ENCODE measurements at places on chromosomes 11 and 22.

- DNase-seq: no peak
These were observed 7.6 kb upstream of the ZNF74 start for GRCh38 chr22:20386336-20386735.

GRCh38 chr11:95228081-95228749 is 2.8 kb downstream of the SESN3 start:
- no peak for DNase-seq

DNA sequence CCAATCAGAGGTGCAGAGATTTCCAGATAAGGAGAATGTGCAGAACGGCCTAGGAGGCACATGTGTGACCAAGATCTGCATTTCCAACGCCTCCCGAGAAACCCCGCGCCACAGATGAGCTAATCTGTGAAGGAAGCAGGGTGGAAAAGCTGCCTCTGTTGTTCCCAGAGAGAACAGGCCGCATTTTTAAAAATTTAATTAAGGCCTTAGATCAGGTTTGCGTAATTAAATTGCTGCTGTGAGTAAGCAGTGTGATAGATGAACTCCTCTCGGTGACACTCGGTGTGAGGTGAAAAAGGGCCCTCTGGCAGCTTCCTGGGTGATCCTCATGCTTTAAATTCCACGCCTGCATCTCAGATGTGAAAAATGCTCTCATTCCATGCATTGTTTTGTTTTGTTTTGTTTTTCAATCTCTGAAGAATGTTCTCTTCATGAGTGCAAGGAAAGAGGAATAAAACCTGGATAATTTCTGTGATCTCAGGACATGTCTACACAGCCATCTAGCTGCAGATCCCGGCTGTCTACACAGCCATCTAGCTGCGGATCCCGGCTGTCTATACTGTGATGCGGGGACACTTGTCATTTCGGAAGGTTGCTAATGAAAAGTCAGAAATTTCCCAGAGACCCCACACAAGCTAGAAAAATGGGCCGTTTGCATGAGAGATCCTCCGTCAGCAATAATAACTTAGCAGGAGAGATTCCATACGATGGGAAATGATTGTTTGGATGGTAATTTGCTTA is 1398.9 kb downstream of the BRD1 start:
- no peak for DNase-seq

GRCh38 chr22:48152916-48153315 is 1390.5 kb downstream of the TBC1D22A start:
- no peak for DNase-seq

DNA sequence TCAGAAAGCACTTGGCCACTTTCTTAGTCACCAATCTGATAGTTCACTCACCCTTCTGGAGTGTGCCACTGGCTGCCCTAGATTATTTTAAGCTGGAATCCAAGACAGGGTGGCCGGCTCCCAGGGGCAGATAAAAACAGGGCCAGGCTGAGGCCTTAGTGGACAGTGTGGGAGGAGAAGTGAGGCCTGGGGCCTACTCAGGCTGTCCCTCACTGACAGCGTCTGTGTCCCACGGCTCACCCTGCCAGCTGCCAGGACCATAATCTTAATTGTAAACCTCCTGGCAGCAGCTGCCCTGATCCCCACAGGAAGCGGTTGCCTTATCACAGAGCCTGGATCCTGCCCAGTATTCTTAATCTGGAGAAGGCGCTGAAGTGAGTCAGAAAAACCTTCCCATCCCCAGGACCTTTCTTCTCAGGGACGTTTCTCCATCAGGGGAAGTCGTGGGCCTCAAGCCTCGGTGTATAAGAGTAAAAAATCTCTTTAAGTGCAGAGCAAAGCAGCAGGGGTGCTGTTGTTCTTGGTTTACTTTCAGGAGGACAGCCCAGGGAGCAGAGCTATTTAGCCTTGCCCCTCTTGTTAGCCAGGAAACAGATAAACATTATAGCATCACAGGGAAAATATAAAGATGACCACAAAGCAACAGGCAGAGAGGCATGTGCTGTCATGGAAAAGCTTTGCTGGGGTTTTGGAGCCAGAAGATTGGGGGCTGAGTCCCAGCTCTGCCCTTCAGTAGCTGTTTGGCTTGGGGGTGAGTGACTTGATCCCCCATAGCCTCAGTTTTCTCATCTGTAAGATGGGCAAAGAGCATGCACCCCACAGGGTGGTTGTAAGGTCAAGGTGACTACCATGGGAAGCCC is 39.6 kb downstream of the TSPAN18 start:
- DNase-seq: no peak

GRCh38 chr11:47177846-47178245 is 1.2 kb upstream of the ARFGAP2 start:
- no peak for DNase-seq

DNA sequence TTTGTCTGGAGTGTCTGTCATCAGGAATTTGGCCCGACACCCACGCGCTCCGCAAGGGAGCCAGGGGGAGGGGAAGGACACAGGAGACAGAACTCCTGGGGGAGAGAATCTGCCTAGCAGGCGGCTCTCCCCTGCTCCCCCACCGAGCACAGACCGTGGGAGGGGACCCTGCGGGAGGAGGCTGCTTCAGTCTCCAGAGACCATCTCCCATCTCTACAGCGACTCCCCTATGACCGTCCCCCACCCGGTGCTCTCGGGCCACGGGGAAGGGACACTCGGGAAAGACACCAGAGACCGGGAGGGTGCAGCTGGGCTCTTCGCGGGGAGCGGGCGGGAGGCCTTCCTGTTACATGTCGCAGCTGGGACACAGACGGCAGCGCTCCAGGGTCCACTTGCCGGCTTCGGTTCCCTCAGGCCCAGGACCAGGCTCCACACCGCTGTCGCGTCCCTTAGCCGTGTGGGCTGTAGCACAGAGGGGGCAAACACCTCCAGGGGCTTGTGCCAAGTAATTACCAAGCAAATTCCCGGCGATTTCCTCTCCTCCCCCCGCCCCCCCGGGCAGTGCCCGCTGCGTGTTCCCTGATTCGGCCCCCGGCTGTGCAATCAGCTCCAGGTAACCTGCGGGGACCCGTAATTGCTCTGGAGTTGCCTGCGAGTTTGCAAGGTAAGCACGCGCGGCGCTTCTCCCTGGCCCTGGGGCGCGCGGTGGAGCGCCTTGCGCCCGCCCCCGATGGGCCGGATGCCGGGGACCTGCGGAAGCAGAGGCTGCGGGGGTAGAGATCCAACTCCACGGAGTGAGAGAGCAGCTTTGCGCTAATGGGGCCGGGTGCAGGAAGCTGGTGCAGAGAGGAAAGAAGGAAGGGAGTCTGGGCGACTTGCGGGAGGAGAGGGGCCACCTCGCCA is 155.1 kb upstream of the CADM1 start:
- DNase-seq: peak; percentile 53

DNA sequence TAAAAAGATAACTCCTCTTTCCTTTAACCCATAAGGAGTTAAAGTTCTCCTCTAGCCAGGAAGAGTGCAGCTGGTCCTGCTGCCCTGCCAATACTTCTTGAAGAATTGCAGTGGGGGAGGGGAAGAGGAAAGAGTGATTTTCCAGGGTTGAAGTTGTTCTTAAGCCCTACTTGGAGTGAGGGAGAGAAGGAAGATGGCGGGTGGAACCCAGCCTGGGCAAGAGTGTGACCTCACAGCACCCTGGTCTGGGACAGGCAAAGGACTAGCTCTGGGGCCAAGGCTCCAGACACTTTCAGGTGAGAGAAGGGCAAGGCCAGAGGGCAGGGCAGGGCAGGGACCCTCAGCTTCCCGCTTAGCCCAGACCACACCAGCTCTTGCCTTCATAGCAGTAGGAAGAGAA is 6.6 kb downstream of the TNKS1BP1 start:
- DNase-seq: no peak

GRCh38 chr11:119583585-119583984 is 145.4 kb downstream of the NECTIN1 start:
- no peak for DNase-seq

GRCh38 chr11:86800076-86800959 is at the start of gene PRSS23:
PRSS23 (plus strand) TSS chr11:86800542; CDS start chr11:86807644, 7,102 bp downstream.
- DNase-seq: peak; percentile 29

- DNase-seq: no peak
These were observed 14.0 kb downstream of the RPUSD4 start for GRCh38 chr11:126197277-126197939.

GRCh38 chr11:102109896-102110760 is at the start of gene YAP1:
YAP1 (plus strand) TSS chr11:102110447; CDS start chr11:102110849, 402 bp downstream.
- peak; percentile 71 for DNase-seq

- no peak for DNase-seq
These were observed 286.7 kb downstream of the MN1 start for GRCh38 chr22:27514601-27515523.

DNA sequence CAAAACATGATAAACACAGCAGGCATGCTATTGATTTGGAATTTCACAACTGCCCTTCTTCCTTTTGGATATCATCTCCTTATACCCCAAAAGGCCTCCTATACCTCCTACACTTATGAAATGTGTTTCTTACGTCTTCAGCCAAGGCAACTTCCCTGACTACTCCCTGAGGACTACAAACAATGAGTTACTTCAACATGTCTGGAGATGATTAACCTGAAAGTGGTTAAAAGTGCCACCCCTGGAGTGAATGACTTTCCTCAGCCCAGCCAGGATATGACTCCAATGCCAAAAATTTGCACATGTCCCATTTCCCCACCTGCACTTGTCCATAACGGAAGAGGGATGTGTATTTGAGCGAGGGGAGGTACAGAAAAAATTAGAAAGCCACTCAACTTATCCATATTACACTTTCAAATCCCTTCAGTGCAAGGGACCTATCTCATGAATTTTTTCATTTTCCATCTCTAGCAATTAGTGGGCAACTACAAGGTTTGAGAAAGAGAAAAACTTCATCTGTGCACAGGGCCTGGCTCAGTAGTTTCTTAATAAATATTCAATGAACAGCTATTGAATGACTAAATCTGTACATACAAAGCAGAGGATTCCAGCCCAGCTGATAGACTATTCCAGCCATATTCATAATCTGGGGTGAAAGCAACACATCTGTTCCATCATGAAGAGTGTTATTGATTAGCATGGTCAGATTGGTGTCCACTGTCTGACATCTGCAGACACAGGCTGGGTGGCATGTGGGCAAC is 36.8 kb downstream of the KIRREL3 start:
- DNase-seq: no peak

DNA sequence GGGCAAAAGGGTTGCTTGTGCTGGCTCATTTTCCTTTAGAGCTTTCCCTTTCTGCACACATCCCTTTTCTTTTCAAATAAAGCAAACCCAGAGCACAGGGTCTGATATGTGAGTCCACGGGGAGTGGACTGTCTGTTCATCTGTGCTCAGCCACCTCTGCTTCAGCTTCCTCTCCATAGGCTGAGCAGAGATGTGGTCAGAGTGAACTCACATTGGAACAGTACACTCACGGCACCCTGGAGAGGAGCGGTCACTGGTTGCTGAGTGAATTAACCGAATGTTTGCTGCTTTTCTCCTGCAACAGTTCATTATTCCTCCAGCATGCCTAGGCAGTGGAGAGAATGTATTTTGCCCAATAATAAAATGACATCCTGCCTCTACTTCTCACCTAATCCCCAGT is 36.3 kb upstream of the CABP7 start:
- no peak for DNase-seq

DNA sequence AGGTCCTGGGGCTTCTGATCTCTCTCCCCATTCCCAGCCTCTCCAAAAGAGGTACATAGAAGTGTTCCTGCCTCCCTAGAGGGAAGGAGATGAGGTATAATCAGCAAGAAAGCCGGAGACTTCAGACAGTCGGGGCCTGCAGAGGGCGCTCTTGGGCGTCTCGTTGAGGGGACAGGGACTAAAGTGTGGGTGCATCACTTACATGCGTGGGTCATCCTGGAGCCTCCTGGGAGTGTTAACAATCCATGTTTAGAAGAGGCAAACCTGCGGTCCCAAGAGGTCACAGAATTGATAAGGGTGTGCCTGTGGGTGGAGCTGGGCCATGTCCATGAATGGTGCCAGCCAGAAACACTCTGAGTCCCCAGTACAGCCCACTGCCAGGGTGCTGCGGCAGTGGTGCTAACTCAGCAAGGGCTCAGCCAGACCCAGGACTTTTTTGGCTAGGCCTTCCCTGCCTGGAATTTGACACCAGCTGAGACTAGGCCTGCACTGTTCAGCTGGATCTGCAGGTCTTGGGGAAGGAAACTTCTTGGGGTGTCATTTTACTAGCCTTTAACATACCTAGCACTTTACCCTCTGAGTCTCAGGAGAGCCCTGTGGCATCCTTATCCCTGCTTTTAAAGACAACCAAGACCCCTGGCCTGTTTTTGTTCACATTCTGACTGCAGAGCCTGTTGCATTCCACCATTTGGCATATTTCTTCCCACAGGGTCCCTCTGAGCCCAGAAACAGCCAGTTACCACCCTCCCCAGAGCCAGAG is 5.5 kb downstream of the YDJC start:
- DNase-seq: peak; percentile 65

- DNase-seq: peak; percentile 85
These were observed 30.5 kb upstream of the PPP2R1B start for GRCh38 chr11:111796696-111797095.

DNA sequence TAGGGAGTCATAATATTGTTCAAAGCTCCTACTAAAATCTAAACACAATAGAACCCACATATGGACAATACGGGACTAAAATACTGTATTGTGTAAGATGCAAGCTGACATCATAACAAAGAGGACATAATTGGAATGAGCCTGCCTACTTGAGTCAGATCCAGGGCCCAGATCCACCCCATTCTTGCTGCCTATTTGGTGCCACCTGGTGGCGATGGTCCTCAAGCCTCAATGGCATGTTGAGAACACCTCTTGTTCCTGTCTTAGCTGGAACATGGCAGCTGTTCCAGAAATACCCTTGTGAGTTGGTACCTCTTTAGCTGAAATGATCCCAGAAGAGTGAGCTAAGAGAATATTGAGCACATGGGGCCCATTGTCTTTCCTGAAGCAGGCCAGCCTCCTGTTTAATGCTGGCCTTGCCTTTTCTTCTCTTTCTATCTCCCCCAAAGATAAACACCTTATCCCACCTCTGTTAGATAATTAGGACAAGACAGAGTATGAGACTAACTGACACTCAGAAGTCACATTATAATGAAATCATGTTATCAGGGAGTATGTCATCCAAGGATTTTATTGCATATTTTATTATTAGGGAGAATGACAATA is 680.9 kb upstream of the ANO5 start:
- peak; percentile 54 for DNase-seq

- no peak for DNase-seq
These were observed 8.0 kb downstream of the MMP7 start for GRCh38 chr11:102522312-102523188.

GRCh38 chr22:22576244-22576988 is 17.4 kb upstream of the PRAME start:
- peak; percentile 53 for DNase-seq

DNA sequence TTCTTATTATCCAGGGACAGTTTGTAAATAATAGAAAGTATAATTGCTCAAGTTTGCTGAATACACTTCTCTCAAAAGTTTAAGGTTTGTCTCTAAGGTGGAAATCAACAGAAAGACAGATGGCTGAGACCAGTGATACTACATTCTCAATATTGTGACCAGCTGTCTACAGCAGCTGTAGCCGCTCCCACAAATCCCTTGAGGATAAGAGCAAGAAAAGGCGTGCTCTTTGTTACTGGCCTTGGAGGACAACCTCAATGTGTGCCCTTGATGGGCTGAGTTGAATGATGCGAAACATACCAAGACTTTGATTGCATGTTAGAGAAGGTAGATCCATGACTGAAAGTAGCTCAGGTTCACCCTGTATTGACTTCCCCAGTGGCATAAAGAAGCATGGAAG is 6.1 kb downstream of the OR6M1 start:
- no peak for DNase-seq

- no peak for DNase-seq
These were observed 292.0 kb downstream of the TBC1D22A start for GRCh38 chr22:47054231-47055072.

All from cerebellar cortex (tissue), 1 donor.